ENCODE measurements at places on chromosomes 3 and 15.
A peak's percentile ranks its signal among the peaks of the same experiment; 100 is the strongest.

DNA sequence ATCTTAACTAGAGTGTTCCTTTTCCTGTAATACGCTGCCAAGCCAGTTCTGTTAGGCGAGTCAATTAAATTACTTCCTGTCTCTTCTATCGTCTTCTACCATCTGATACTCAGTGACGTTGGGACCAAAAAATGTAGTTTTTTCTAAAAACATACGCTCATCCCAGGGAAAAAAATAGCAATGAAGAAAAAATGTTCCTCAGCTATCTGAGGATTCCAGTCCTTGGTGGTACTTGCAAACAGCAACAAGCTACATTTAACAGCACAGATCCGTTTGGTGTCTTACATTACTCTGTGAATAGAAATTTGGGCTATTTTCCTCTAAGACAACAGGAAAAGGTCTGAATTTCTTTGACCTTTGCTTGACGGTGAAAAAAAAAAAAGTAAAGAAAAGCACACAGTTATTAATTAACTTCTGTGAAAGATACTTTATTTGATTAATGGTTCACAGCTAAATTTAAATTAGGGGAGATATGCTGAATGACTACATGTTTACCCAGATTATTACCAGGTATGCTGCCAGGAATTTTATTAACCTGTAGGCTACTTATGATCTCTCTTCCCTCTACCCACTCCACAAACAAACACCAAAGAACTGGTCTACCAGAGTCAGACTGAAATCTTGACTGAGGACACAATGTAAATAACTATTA lies 254.4 kb upstream of the ZPLD1 start:
- no peak for DNase-seq

GRCh38 chr3:127395663-127396355 lies 108.0 kb upstream of the PRR20G start:
- DNase-seq: no peak

GRCh38 chr15:29225534-29226234 lies 43.9 kb downstream of the NSMCE3 start:
- no peak for DNase-seq

DNA sequence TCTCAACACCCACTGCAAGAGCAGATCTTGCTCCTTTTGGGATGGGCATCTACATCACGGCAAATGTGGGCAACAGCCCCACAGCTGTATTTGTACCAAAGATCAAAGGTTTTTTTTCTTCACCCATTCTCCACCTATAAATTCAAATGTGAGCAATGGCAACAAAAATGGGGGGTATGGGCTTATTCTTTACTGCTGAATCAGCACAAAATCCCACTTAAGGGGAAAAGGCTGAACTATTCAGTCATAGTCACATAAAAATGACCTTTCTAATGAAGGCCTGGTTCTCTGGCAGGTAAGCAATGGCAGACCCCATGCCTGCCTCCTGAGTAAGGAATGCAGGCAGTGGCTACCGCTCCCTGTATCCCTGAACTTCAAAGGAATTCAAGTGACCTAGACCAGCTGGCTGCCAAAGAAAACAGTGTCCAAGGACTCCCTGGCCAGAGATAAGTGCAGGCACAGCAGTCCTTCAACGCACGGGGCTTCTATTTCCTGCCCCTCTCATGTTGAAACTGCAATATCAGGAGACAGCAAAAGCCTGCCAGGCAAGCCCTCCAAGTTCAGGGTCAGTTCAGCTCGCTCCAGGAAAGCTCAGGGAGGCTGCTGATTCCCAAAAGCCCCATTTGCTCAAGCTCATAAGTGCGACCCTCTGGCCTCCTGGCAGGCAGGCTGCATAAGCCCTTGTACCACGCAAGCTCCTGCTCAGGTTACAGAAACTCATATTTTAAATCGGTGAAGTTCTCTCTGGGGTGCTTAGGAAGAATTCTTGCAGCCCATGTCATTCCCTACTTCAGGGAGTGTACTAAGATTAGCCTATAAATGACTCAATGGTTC lies 134.1 kb downstream of the PDZRN3 start:
- DNase-seq: peak; percentile 31

DNA sequence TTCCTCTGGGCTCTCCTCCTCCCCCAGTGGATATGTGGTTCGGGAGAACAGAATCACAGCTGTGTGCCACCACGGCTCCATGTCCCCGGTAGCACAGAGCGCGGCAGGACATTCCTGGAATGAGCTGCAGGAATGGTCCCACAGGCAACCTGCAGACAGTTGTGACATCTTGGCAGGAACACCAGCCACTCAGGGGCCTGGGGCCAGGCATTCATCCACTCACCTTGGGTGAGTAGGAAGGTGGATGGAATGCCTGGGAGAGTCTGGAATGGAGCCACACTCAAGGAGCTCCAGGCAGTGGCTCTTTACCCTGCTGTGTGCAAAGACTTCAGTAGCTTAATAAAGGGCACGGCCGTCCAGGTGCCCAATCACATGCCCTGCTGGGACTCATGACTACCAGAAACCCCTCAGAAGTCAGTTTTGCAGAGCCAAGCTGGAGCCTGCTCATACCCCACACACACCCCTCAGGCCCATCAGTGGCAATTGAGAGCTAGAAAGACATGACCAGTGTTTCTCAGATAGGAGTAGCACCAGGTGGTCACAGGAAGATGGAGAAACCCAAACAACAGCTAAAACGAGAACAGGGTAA lies 117.3 kb upstream of the PRR20G start:
- DNase-seq: no peak

- DNase-seq: no peak
Observed at GRCh38 chr3:146542978-146543377, 1.4 kb downstream of the PLSCR1 start.

- DNase-seq: no peak
Observed at GRCh38 chr15:74422652-74423430, 10.9 kb downstream of the SEMA7A start.

DNA sequence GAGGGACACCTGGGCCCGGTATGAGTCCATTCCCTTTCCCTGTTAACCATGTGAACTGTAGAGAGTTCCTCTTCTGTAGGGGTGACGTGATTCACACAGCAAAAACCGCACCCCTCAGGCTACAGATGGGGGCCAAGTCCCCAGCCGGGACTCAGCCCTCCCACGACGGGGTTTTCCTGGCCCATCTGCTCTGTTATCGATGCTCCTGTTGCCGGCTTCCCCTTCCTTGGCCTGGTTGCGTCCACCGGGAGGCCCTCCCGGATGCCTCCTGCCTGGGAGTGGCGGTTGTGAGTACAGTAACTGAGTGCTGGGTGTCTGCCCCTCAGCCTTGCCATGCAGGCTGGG lies 817 bp upstream of the PLXNA1 start:
- DNase-seq: peak; percentile 41

DNA sequence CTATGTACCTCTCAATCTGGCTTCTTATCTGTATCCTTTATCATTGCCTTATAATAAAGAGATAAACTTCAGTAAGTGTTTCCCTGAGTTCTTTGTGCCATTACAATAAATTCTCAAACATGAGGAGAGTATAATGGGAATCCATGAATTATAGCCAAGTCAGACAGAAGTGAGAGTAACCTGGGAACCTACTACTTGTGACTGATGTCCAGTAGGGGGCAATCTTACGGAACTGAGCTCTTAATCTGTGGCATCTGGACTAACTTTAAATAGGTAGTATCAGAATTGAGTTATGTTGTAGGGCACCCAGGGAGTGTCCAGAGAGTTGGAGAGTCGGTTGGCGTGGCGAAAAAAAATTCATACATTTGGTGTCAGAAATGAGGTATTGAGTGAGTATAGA lies 542.6 kb downstream of the ZBBX start:
- DNase-seq: peak; percentile 32

DNA sequence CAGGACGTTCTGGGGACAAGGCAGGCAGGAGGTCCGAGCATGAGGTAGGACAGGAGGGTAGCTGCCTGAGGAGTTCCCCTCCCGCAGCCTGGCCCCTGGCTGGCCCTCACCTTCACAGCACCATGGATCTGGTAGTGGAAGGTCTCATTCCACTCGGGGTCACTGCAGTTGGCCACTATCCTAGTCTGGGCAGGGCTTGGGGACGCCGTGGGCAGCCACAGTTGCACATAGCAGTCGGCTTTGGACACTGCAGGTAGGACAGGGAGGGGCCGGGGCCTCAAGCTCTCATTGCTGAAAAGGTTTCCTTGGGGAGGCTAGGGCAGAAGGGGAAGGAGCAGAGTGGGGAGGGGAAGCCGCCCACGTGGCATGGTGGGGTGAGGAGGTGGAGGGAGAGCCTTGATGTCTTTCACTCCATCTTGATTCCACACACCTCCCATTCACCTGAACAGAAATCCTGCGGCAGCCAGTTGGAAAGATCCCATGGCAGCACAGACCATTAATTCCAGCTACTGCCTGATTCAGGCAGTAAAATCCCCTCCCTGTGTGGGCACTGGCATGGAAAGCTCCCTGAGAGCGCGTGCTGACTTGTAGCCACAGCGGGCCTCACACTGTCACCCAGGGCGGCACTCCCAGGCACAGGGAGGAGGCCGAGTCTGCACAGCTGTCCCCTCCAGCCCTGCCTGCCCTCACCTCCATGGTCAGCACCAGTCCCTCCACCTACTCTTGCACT lies 2.1 kb downstream of the PLA2G4F start:
- no peak for DNase-seq

DNA sequence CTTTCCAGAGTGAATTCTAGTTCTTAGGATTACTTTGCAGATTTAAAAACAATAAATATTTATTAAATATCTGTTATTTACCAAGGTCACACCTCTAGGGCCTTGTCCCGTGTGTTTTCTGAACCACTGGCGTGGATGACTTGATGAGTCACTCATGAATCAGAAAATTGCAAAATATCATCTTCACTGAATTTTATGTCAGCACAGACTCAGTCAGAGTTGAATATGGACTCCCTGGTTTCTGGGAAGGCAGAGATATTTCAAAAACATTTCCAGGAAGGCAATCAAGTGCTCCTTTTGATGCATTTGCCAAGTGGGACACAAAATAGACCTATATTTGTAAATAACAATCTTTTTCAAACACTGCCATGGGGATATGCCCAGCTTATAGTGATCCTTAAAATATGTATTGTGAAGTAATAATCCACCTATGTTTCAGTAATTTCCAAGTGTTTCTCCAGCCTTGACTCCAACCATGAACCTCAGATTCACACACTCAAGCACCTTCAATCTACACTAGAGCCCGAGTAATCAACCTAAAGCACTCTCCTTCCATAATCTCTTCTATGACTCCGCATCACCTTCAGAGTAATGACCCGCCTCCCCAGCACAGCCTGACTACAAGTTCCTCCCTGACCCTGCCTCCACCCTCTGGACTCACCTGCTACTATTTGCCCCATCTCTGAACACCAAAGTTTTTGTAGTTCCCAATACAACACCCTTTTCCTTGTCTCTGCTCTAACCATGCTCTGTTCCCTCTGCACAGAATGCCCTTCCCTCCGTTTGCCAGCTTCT lies 24.3 kb downstream of the DPH3 start:
- peak; percentile 55 for DNase-seq

- no peak for DNase-seq
Observed at GRCh38 chr3:192597506-192597905, 129.8 kb downstream of the FGF12 start.

- DNase-seq: no peak
Observed at GRCh38 chr3:111954228-111954990, 24.4 kb upstream of the ABHD10 start.

- no peak for DNase-seq
Observed at GRCh38 chr3:144381607-144382006, 410.0 kb downstream of the DIPK2A start.

- no peak for DNase-seq
Observed at GRCh38 chr3:50167841-50168209, 12.7 kb downstream of the SEMA3F start.

GRCh38 chr3:57958642-57959422 lies 49.4 kb upstream of the FLNB start:
- DNase-seq: no peak
